ENCODE measurements at places on chromosomes 3 and 15. TPM values are rescaled to one million over a fixed set of nuclear protein-coding genes. Genes with fewer than 3 reads are reported as not detected.
A peak's percentile ranks its signal among the peaks of the same experiment; 100 is the strongest.

SNRK gene
- total RNA-seq, result 12.9 TPM

TICRR gene
- total RNA-seq, result 13.1 TPM

SLC12A1 gene
- not detected for total RNA-seq

DNA sequence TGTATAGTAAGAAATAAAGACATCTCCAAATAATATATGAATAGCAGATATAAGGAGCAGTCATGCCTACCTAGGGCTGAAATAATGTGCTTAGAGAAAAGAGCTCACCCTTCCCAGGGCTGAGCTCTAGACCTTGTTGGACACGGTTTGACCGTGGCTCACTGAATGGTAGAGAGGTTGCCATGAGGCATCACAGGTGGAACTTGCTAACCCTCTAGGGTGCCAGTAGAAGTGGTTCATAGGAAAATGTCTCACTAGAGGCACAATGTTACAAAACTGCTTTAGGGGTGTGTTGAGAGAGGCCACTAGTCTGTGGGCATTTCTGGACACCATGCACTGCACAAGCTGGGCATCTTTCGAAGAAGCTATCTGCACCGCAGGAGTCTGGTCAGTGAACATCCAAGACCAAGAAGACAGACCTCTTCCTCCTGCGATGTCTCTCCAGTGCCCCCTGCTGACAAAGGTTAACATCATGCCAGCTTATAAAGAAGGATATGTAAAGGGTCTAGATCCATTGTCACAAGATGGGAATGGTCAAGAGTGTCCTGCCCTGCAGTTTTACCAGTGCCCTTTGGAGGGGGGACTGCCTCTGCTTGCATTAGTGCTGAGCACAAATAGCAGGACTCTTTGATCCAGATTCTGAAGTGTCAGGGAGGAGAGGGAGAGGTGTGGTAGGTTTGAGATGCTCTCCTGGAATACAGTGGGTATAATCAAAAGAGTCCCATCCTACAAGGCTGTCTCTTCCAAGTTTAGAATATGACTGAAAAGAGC lies 266.8 kb downstream of the ZNF385D start:
- DNase-seq, result peak; percentile 27

GRCh38 chr3:140273542-140274195 lies 338.7 kb downstream of the CLSTN2 start:
- no peak for DNase-seq

GRCh38 chr3:186070133-186070532 lies 38.8 kb downstream of the ETV5 start:
- DNase-seq, result no peak

DNA sequence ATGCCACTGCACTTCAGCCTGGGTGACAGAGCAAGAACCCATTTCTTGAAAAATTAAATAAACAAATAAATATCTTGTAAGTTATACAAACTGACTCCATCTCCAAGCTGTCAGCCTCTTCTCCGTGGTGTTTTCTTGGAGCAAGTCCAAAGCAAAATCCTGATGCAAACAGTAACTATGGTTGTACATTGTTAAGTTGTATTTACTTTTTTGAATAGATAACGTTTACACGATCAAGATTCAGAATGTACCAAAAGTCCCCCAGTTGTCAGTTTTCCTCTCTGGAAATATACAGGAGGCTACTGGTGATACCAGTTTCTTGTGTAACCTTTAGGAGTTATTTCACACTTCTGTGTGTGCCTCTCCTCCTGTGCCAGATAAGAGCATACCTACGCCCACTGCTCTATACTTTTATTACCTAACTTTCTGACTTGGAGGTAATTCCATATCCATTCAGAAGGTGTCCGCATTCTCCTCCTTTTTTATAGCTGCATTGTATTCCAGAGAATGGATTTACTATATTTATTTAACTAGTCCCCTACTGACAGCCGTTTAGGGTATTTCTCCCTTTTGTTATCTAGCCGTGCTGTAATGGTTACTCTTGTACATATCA lies 14.2 kb downstream of the CMTM7 start:
- DNase-seq, result no peak

All from epithelial cell of proximal tubule (primary cell).